ENCODE measurements at places on chromosomes 5 and 9.

- DNase-seq, result no peak
Measured at GRCh38 chr5:65320250-65320649, 161.5 kb downstream of the ADAMTS6 start.

DNA sequence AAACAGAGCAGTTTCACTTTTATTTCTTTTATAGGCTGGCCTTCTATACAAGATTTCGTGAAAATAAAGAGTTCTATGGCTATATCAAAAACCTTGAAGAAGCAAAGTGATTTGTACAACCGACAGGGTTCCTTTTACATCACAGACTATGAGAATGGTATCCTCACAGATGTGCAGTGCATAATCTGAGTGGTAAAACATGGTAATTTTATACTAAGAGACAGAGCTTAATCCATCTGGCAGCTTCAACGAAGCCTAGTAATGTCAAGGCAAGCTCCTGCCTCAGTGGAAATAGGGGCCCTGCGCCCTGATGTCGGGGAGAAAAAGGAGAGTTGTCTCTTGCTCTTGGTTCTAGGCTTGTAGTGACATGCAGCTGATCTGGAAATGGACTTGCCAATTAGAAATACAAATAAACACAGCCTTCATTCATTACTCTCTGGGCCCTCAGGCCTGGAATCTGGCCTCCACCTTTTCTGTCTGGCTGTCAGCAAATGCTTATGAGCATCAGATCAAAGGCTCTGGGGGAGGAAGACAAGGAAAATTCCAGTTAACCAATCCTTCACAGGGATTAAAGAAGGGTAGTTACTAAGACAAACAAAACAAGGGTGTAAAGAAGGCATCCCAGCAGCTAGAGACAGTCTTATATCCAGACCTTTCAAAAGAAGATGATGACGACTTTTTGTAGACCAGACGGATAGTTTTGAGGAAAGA is 33.6 kb upstream of the TRIM32 start:
- peak; percentile 46 for DNase-seq

- DNase-seq, result no peak
Measured at GRCh38 chr9:90880066-90880465, 78.4 kb downstream of the SYK start.

DNA sequence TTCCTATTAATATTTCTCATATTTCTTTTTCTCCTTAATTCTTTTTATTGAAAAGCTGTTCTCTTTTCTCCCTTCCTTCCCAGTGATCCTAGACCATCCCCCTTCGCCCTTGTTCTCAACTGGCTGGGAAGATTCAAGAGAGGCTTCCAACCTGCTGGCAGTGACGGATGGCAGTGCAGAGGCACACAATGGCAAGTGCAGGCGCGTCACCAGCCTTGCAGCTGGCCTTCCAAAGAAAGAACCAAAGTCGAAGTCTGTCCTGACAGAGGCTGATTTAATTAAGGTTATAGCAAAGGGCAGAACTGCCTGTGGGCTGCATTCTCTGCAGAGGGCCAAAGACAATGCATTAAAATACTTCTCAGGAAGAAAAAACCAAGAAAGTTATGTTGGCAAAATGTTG is 7.4 kb downstream of the CEMIP2 start:
- DNase-seq, result peak; percentile 17

GRCh38 chr5:1768283-1769000 is 31.2 kb downstream of the MRPL36 start:
- DNase-seq, result no peak

GRCh38 chr5:55154873-55155272 is 5.1 kb upstream of the GPX8 start:
- no peak for DNase-seq

DNA sequence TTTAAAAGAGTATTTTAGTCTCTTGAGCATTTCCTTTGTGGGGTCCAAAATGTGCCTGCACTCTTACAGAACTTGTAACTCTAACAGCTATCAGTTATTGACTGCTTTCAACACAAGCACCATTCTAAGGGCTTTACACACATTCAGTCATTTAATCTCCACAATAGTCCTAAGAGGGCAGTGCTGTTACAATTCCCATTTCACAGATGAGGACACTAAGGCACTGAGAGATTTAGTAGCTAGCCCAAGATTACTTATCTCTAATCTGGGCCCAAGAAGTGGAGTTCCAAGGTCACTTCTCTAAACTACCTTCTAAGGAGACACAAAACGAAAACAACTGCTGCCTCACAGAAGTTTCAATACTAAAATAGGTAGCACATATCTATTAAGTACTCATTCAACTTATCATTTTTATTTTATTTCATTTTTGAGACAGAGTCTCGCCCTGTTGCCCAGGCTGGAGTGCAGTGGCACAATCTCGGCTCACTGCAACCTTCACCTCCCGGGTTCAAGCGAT is 275.2 kb downstream of the CWC27 start:
- DNase-seq, result no peak

- DNase-seq, result no peak
Measured at GRCh38 chr5:53994148-53994547, 316.2 kb downstream of the ARL15 start.

GRCh38 chr5:156376751-156377150 is 49.8 kb downstream of the SGCD start:
- no peak for DNase-seq

DNA sequence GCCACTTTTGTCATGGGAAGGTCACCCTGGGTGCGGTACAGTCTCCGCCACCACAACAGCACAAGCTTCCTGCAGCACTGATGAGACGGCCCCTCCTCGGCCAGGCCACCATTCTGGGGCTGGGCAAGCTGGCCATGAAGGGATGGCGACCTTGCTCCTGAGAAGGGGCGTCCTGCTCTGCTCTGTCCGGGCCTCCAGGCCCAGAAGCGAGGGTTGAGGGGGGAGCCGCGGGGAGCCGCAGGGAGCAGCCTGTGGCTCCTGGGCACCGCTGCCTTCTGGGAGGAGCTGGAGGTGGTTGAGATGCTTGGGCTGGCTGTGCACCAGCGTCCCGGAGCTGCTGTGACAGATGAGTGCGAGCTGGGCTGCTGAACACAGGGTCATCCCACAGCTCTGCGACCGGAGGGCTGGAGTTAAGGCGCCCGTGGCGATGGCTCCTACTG is 84.3 kb upstream of the RAPGEF1 start:
- DNase-seq, result no peak

- DNase-seq, result no peak
Measured at GRCh38 chr5:66909364-66909763, 287.2 kb downstream of the CD180 start.

DNA sequence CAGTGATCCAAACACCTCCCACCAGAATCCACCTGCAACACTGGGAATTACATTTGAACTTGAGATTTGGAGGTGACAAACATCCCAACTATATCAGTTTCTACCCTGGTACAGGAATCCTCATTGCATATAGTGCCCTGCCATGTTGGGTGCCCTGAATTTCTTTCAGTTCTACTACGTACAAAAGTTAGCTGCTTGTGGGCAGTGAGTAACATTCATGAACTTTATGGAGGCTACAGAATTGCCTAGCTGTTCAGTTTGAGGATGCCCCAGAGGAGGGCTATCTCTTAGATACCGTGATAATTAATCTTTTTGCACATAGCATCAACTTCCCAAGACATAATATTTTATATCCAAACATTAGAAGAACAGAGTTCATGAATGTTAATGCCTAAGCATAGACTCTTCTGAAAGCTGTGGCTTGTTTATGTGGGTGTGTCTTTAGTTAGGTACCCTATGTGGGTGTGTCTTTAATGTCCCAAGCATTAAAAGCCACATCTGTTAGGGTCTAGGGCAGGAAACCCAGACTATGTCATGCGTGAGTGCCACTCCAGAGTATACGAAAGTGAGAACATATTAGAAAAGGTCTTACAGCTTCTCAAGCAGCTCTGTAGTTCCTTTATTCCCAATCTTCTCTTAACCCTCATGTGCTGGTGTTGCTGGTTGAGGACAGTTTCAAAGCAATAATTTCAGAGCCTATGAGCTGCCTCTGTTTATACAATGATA is 47.0 kb upstream of the CHD1 start:
- no peak for DNase-seq

DNA sequence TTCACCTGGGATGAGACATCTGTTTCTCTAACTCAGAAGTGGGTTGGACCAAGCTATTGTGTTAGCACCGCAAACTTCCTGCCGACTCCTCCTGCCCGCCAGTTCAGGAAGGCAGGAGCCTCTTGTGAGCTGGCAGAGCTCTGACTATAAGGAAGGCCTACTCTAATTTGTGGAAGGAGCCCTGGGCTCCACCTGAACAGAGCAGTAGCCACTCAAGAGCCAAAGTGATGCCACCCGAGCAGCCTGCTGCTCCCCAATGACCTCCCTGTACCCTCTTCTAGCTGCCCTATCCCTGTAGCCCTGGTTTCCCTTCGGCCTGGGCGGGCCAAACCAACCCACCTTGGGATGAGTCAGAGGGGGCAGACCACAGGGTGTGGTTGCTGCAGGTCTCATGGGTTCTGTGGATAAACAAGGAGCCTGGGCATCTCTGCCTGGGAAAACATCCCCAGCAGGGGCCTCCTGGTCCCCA is 81.6 kb downstream of the PSD2 start:
- DNase-seq, result no peak

DNA sequence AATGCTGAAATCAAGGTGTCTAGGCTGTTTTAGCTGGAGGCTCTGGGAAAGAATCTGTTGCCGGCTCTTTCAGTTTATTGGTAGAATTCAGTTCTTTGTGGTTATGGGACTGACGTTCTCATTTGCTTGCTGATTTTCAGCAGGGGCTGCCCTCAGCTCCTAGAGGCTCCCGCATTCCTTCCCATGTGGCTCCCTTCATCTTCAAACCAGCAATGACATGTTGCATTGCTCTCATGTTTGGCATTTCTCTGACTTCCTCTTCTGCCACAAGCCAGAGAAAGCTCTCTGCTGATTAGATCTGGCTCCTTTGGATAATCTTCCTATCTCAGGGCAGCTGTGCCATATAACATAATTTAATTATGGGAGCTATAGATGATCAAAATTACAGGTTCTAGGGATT is 360.3 kb downstream of the LRRC70 start:
- DNase-seq, result no peak

DNA sequence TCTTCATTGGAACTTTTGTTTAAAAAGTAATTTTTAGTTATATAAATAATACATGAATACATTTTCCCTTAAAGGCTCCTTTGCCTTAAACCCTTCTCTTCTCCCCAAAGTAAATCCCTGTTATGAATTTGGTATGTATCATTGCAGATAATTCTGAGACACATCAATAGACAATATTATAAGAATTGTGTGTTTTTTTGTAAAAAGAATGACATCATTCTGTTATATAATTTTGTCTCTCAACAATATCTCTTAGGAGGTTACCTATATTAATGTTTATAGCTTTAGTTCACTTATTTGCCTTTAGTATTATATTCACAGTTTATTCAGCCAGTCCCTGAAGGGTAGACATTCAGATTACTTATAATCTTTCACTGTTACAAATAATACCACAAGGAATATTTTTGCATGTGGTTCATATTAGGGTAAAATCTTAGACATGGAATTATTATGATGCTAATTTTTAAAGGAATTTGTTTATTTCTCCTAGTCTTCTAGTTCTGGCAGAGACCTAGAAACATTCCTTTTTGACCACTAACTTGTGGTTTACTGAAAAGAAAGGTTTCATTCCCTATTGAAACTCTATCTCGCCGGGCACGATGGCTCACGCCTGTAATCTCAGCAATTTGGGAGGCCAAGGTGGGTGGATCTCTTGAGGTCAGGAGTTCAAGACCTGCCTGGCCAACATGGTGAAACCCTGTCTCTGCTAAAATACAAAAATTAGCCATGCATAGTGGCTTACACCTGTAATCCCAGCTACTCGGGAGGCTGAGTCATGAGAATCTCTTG is 105.6 kb downstream of the KCTD16 start:
- no peak for DNase-seq

DNA sequence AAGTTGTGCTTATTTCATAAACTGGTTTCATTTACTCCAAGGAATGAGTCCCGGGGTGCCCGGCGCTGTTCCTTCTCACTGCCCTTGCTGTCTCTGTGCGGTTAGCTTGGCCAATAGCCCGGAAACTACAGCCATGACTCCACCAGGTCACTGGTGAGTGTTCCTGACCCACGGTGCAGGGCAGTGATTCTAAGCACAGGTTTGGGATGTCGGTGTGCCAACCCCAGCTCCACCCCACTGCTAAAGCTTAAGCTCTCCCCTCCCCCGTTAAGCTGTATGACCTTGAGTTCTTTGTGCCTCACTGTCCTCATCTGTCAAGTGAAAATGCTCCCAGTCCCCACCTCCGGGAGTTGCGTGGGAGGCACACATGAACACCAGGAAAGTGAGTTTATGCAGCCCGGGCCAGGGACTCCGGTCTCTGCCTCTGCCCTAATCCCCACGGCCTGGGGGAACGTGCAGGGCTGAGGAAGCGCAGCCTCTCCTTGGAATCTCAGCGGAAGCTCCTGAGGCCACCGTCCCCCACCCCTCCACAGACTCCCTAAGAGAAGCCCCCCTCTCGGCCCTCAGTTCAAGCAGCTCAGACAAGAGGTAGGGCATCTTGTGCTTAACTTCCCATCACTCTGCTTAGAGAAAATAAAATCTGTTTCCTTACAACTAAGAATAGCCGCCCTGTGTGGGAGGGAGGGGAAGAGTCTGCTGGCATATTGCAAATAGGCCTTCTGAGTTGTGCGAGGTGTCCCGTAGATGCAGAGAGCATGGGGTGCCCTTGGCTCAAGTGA is 92.0 kb upstream of the RAI14 start:
- DNase-seq, result no peak

DNA sequence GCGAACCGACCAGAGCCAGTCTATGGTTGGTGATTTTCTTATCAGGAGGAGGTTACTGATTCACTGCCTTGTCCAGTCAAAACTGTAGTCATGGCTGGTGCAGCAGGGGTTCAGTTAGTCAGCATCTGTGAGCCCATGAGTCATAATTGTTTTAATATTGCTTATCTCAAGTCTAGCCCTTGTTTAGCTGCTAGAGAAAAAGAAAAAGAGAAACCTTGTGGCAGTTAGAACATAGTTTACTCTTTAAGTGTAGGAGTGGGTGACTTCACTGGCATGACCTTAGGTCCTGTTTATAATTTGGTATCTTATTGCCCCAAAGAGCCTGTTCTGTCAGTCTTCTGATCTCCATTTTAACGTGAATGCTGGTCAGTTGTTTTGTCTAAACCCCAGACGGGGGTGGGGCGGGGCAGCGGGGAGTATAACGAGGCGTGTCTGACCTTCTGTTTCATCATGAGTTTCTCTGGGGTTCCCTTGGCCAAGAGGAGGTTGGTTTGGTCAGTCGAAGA is 76.9 kb upstream of the NFIL3 start:
- no peak for DNase-seq

DNA sequence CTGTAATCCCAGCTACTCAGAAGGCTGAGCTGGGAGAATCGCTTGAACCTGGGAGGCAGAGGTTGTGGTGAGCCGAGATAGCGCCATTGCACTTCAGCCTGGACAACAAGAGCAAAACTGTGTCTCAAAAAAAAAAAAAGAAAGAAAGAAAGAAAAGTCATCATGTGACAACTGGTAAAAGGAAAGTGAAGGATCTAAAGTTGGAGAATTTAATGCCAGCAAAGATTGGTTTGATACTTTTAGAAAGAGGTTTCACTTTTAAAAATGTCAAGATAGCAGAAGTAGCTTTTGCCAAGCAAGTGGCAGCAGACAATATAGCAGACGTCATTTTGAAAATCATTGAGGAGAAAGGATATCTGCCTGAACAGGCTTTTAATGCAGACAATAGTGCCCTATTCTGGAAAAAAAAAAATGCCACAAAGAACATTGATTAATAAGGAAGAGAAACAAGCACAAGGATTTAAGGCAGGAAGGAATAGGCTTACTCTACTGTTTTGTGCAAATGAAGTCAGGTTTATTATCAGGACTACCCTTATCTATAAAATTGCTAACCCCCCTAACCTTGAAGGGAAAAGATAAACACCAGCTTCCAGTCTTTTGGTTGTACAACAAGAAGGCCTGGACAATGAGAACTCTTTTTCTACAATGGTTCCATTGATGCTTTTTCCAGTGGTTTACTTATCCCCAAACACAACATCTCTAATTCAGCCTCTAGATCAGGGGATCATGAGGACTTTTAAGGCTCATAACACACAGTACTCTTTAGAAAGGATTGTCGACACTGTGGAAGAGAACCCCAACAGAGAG is 12.0 kb downstream of the PKD2L2 start:
- DNase-seq, result peak; percentile 88

Measured in globus pallidus (tissue), 1 donor.